ENCODE measurements at places on chromosomes 3 and 15. TPM values are rescaled to one million over a fixed set of nuclear protein-coding genes. Genes with fewer than 3 reads are reported as not detected.

The CIP2A gene
- total RNA-seq, result 16.2 TPM

The INKA1 gene
- total RNA-seq, result not detected

The TRH gene
- not detected for total RNA-seq

The KCNAB1 gene
- not detected for total RNA-seq

The KBTBD12 gene
- total RNA-seq, result not detected

GRCh38 chr15:35618260-35619188, 72.6 kb upstream of the DPH6 start:
- DNase-seq, result no peak

GRCh38 chr3:111747490-111747889, 111.6 kb upstream of the PHLDB2 start:
- DNase-seq, result no peak

- peak; percentile 94 for DNase-seq
Measured at GRCh38 chr3:49856181-49857005, at the start of gene TRAIP. Gene TRAIP (minus strand): TSS chr3:49856564. CDS start chr3:49856453, 111 bp downstream.

GRCh38 chr3:186277268-186277909, 84.6 kb downstream of the DGKG start:
- peak; percentile 52 for DNase-seq

- no peak for DNase-seq
Measured at GRCh38 chr3:135083179-135083578, 288.1 kb downstream of the EPHB1 start.

GRCh38 chr3:104582092-104582491, 784.6 kb upstream of the ALCAM start:
- DNase-seq, result no peak

DNA sequence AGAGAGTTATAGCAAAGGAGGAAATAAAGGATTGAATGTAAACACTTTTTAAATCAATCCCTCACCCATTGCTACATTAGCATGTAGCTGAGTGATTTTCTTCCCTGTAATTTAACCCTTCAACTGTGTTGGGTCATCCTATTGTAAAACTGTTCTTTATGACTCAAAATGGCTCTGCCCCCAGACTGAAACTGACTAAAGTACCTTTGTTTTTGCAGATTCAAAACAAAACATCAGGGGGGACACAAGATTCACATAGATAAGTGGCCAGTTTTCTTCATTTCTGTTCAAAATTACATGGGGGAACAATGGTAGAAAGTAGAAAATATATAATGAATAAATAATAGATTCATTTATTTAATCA, 268.4 kb downstream of the IGSF11 start:
- DNase-seq, result no peak
